ENCODE measurements at places on chromosomes 7 and 10. TPM values are rescaled to one million over a fixed set of nuclear protein-coding genes. Genes with fewer than 3 reads are reported as not detected.

The TDRD1 gene
- total RNA-seq, result not detected

The NUTM2E gene
- not detected for total RNA-seq

The CPA2 gene
- not detected for total RNA-seq

The MAP3K8 gene
- 3.9 TPM for total RNA-seq

The AKR1E2 gene
- 18.0 TPM for total RNA-seq

The GIMAP1 gene
- not detected for total RNA-seq

The NRCAM gene
- total RNA-seq, result 0.78 TPM

The POLR2J2 gene
- total RNA-seq, result 1.1 TPM

The GOT1 gene
- 24.2 TPM for total RNA-seq

The CLRN3 gene
- total RNA-seq, result not detected

The RARRES2 gene
- total RNA-seq, result not detected

The JAZF1 gene
- 9.1 TPM for total RNA-seq

The MRLN gene
- total RNA-seq, result not detected

Data from RPMI7951 (cell line).